ENCODE measurements at places on chromosomes 6 and 20. TPM values are rescaled to one million over a fixed set of nuclear protein-coding genes. Genes with fewer than 3 reads are reported as not detected.

The FAM83B gene
- 4.4 TPM for total RNA-seq

The HS3ST5 gene
- 0.18 TPM for total RNA-seq

The SMPDL3A gene
- total RNA-seq, result 55.2 TPM

The NOX3 gene
- total RNA-seq, result not detected

The SLC22A3 gene
- total RNA-seq, result 65.0 TPM

The GINM1 gene
- total RNA-seq, result 35.8 TPM

The PHACTR1 gene
- 48.4 TPM for total RNA-seq

The LATS1 gene
- 35.4 TPM for total RNA-seq

The KCNK17 gene
- 2.6 TPM for total RNA-seq

The SLC18B1 gene
- total RNA-seq, result 10.2 TPM

The TGM3 gene
- total RNA-seq, result 1.5 TPM

The WFDC10B gene
- total RNA-seq, result not detected

The ADAM33 gene
- 9.6 TPM for total RNA-seq

The EPPIN gene
- total RNA-seq, result 1.3 TPM

The DUSP22 gene
- total RNA-seq, result 51.1 TPM

The HTR1E gene
- not detected for total RNA-seq

The HLA-DPB1 gene
- 235 TPM for total RNA-seq

All from lung (tissue), 17 donors.